Pericardium fibroblast (primary cell): ENCODE measurements at places on chromosomes 7 and 10. TPM values are rescaled to one million over a fixed set of nuclear protein-coding genes. Genes with fewer than 3 reads are reported as not detected.

Gene SMC3
- 15.7 and 17.3 TPM in 2 replicates for total RNA-seq

Gene IGFBP1
- total RNA-seq = 0.58 TPM in 1 of 2 replicates, not detected in the other

Gene NUP42
- 15.6 and 29.2 TPM in 2 replicates for total RNA-seq

Gene IQUB
- under 0.01 and 0.94 TPM in 2 replicates for total RNA-seq

Gene OR2A7
- 0.17 TPM in 1 of 2 replicates, not detected in the other for total RNA-seq

Gene ATP6V1F
- total RNA-seq = 125 and 146 TPM in 2 replicates

Gene AZGP1
- total RNA-seq = 0.09 and 4.1 TPM in 2 replicates

Gene PAX4
- not detected in 2 replicates for total RNA-seq

Gene PPRC1
- 14.7 and 17.3 TPM in 2 replicates for total RNA-seq

Gene CHAT
- not detected in 2 replicates for total RNA-seq

Gene ATP6V0E2
- total RNA-seq = 3.4 and 7.3 TPM in 2 replicates

Gene BTBD16
- not detected in 2 replicates for total RNA-seq

Gene STEAP4
- total RNA-seq = 4.9 TPM in 2 replicates

Gene CDHR1
- total RNA-seq = 0.26 and 0.35 TPM in 2 replicates

Gene CD36
- total RNA-seq = 0.77 and 6.2 TPM in 2 replicates

Gene CWF19L1
- 12.0 and 15.4 TPM in 2 replicates for total RNA-seq

Gene TYW1
- 9.7 and 11.7 TPM in 2 replicates for total RNA-seq

Gene RET
- total RNA-seq = 0.35 and 3.0 TPM in 2 replicates

Gene CPA4
- 18.0 and 49.9 TPM in 2 replicates for total RNA-seq

Gene RNF32
- 0.77 and 3.2 TPM in 2 replicates for total RNA-seq

Gene PLCE1
- 3.6 and 6.0 TPM in 2 replicates for total RNA-seq

Gene SORBS1
- total RNA-seq = 1.1 and 5.6 TPM in 2 replicates

Gene EBF3
- total RNA-seq = 12.8 and 15.9 TPM in 2 replicates

Gene SFXN2
- total RNA-seq = 0.68 and 4.3 TPM in 2 replicates

Gene BMPER
- 26.4 and 28.2 TPM in 2 replicates for total RNA-seq

Gene RTKN2
- not detected in 2 replicates for total RNA-seq

Gene EBLN1
- total RNA-seq = not detected in 2 replicates

Gene NUTM2A
- 0.34 and 3.4 TPM in 2 replicates for total RNA-seq

Gene BEND7
- total RNA-seq = 0.43 and 1.6 TPM in 2 replicates

Gene ASB10
- not detected in 2 replicates for total RNA-seq

Gene CARD11
- total RNA-seq = 0.26 and 0.70 TPM in 2 replicates

Gene HOXA2
- total RNA-seq = 6.4 TPM in 1 of 2 replicates, not detected in the other
